ENCODE measurements at places on chromosomes 7 and 10.
A peak's percentile ranks its signal among the peaks of the same experiment; 100 is the strongest.

DNA sequence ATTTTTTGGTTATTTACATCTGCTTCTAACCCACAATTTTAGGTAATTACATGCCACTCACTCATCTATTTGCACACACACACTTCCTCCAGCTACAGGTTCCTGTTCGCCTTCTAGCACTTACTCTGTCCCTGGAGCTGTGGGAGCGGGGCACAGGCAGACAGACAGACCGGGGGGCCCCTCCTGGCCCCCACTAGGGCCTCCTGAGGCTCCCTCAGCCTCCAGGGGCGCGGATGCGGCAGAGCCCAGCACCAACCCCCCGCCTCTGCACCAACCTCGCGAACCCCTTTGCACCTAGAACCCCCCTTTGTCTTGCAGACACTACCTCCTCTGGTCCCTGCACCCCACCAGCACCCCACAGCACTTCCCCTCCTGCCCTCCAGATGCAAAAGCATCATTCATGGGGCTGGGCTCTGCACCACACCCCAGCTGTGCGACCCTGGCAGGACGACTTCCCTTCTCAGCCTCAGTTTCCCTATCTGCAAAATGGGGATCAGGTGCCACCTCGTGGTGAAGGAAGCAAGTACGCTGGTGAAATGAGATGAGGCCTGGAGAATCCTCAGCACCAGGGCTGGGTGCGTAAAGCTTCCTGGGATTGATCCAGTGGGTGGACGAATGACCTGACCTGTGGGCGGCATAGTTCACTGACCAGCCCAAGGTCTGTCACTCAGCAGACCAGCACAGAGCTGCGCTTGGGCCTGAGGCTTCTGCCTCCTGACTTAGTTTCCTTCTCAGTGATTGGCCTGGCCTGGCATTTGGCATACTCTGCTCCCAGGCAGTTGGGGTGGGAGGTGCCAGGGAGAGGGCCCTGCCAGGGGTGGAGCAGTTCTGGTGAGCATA, 37.9 kb downstream of the ELFN1 start:
- no peak for DNase-seq

DNA sequence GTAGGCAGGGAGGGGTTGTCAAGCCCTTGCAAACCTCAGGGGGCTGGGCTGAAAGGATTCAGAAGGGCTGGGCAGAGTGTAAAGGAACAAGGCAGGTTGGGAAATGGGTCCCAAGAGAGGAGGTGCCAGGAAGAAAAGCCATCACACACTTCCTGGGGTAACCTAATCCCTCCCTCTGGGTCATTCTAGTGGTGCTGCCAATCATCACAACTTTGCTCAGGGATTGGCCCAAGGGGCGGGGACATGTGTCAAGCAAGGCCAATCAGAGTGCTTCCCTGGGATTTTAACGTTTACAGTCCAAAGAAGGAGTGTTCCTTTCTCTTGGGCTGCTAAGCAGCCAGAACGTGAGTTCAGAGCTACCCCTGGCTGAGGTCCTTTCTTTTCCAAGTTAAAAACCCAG, 57.1 kb upstream of the NPTX2 start:
- DNase-seq = peak; percentile 50

DNA sequence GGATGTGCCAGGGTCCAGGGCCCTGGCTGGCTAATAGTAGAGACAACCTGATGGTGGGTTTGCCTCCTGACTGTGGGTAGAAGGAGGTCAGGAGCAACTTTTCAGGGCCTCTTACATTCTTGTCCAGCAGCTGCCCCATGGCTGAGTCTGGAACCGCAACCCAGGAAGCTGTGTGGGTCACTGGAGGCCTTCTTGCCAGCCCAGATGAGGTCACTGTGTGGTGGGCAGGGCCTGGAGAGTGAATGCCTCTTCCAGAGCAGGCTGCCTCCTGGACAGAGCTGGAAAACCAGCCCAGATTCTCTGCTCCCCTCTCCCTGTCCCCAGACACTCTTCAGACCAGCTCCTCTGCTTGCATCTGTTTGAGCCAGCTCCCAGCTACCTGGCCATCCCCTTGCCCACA, 43.5 kb upstream of the LEP start:
- DNase-seq = no peak

- no peak for DNase-seq
Observed at GRCh38 chr10:106930751-106931150, 233.8 kb downstream of the SORCS1 start.

DNA sequence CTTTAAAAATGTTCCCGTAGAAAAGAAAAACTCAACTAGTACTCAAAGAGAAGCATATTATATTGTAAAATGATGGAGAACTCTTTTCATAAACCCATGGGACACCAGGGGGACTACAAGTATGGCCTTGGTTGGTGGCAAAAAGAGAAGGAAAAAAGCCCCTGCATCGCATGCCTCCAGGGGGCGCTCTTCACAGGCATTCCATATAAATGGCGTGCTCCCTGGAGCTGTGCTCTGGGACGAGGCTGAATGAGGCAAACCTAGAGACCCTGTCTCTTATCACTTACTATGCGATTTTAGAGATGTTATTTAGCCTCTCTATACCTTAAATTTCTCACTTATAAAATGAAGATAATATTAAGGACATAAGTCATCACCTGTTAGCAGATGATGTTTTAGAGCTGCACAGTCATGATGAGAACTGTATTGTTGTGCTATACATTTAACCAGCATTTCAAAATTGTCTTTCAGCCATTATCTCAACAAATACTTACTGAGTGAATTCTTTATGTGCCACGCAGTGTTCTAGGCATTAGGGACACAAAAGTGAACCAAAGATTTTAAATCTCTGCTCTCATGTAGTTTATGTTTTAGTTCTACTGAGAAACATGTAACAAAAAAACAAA, 105.8 kb downstream of the ARHGAP21 start:
- peak; percentile 59 for DNase-seq

GRCh38 chr7:87596696-87597095, 4.0 kb downstream of the ABCB1 start:
- DNase-seq = no peak

DNA sequence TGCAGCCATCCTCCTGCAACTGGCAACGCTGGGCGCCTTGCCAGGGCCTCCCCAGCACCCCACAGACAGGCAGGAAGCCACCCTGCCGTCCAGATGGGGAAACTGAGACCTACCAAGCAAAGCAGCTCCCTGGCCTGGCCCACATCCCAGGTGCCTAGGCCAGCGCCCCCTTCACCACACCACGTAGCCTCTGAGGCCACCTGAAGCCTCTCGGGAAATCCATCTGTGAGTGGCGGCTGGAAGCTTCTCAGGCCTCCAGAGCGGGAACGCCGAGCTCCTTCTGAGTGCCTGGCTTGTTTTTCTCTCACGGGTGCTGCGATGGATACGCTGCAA, 58.7 kb downstream of the UNCX start:
- no peak for DNase-seq

All from NT2/D1 (cell line).